ENCODE measurements at places on chromosomes 3 and 15. TPM values are rescaled to one million over a fixed set of nuclear protein-coding genes. Genes with fewer than 3 reads are reported as not detected.

DNA sequence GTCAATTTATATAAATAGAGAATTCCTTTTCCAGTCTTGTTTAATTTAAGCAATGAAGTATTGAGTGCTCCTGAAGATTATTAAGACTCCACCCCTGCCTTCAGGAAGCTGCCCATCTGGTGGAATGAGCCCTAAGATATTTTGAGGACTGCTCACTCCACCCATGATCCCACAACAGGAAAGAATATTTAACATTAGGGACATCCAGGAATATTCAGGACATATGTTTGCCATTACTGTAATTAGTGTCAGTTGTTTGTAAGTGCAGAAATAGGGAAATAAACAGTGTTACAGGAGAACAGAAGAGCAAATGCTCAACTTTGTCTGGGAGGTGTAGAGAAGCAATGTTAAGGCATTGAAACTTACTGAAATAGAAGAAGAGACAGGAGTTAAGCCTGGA, 375.0 kb downstream of the ROBO2 start:
- H3K4me1 ChIP-seq: no peaks in the 10 kb centered on the region
- no peaks in the 10 kb centered on the region for H3K27me3 ChIP-seq
- no peaks in the 10 kb centered on the region for H3K36me3 ChIP-seq

DNA sequence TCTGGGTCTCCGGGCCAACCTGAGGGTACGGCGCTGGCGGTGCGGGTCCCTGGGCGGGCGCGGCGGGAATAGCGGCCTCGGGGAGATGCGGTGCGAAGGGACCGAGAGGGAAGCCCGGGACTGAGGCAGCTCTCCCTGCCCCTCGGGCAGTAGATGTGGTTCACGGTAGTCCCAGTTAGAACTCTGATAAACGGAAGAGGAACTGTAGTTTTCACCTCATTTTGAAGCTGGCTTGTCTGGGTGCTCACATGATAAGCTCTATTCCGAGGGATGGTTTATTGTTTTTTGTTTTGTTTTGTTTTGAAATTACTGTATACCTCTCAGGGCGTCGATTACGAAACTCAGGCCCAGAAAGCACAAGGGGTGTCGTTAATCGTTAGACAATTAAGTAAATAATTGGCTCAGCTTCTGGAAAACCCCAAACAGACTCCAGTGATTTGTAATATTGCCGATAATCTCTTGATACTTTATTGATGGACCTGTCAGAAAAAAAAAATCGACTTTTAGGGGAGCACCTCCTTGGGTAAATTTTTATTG, 413 bp downstream of the NUSAP1 start:
- no peaks in the 10 kb centered on the region for H3K36me3 ChIP-seq
- H3K4me1 ChIP-seq: peaks cover 29% of the 10 kb centered on the region
- DNase-seq: no peak
- peak overlapping the region; percentile 100 for H3K4me3 ChIP-seq

DNA sequence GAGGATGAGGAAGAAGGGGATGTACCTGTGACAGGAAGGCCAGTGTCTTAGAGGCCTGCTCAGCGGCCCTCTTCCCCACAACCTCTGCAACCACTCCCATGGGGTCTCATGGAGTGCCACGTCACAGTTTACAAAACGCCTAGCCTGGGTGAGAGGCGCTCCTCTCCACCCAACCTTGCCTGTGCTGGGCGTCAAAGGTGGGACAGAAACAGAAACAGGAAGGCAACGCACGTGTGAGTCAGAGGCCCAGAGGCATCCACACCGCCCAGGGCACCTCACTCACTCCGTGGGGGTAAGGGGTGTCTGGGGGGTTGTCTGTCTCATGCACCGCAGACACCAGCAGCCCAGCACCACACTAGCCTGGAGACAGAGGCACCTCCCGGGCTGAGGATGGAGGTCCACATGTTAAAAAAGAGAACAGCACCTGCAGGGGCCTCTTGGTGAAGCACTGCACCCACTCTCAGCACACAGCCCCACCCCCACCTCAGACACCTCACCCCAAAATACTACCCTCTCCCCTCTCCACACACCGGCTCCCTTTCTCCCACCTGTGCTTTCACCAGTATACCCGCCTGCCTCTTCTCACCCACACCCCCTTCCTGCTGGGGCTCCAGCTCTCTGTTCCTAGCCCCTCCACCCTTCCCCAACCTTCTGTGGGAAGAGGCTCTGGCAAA, 4.7 kb upstream of the CALML4 start:
- DNase-seq: no peak
- peaks cover 5% of the 10 kb centered on the region for H3K4me1 ChIP-seq
- peaks cover 2% of the 10 kb centered on the region for H3K27me3 ChIP-seq
- peak overlapping the region; percentile 61 for H3K27ac ChIP-seq

DNA sequence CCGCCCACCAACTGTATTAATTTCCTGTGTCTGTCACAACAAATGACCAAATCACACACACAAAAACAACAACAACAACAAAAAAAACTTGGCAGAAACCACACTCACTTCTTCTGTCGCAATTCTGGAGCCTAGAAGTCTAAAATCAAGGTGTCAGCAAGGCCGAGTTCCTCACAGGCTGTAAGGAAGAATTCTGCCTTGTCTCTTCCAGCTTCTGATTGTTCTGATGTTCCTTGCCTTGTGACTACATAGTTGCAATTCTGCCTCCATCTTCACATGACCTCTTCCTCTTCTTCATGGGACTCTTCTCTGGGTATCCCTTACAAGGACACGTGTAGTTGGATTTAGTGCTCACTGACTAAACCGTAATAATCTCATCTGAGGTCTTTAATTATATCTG, 61.4 kb downstream of the IL12A start:
- no peak for DNase-seq
- no peak overlapping the region for H3K4me3 ChIP-seq
- H3K4me1 ChIP-seq: no peaks in the 10 kb centered on the region
- H3K27me3 ChIP-seq: no peaks in the 10 kb centered on the region

DNA sequence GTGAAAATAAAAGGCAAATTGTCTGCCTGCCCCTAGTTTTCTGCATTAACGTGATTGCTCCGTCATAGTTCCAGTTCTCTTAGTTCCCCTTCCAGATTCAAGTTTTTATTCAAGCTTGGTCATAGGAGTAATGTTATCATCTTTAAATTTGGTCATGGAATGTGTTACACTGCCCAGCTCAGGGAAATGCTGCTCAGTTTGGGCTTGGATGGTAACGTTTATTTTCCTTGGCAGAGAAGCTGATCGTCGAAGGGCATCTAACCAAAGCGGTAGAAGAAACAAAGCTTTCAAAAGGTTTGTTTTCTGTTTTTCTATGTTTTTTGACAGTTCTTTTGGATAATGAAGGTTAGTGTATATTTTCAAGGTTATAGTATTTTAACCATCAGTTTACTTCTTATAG, 118.4 kb upstream of the FLNB start:
- no peak overlapping the region for H3K27ac ChIP-seq

GRCh38 chr3:55571216-55571813, 84.2 kb upstream of the WNT5A start:
- H3K36me3 ChIP-seq: no peaks in the 10 kb centered on the region
- no peak overlapping the region for H3K4me3 ChIP-seq
- no peaks in the 10 kb centered on the region for H3K4me1 ChIP-seq
- no peak for DNase-seq
- H3K27me3 ChIP-seq: no peaks in the 10 kb centered on the region
- H3K27ac ChIP-seq: no peak overlapping the region

DNA sequence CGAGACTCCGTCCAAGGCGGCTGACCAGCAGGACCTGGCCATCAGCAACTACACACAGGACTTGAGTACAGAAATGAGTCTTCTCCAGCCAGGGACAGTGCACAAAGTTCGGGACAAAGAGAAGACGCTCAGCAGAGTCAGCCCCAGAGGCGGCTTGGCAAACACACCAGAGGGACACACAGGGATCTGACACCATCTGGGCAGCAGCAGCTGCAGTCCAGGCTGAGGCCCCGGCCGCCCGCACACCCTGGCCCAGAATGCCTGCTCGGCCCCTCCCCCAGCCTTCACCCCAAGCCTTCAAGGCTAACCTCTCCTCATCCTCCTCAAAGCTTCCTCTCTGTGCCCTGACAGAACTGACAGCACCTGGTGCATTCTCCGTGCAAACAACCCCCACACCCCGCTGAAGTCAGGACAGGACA, 61.1 kb downstream of the XXYLT1 start:
- no peaks in the 10 kb centered on the region for H3K36me3 ChIP-seq
- H3K4me3 ChIP-seq: no peak overlapping the region
- peaks cover 1% of the 10 kb centered on the region for H3K27me3 ChIP-seq
- DNase-seq: no peak
- H3K27ac ChIP-seq: no peak overlapping the region

DNA sequence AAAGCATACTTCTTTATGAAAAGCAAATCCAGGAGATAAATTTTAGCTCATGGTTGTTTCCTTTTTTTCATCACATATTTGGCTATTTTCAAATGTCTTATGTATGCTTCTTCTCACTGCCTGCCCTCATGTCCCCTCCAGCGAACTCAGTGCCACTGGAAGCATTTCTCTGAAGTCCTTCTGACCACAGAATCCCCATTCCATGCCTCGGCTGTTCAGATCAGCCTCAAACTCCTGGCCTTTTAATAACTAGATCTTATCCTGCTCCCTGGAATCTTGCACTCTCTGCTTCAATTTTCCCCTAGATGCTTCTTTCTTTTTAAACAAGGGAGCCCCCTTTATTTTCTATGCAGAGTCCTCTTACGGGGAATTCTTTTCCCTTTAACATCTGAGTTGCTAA, 10.1 kb downstream of the ETV5 start:
- H3K27ac ChIP-seq: no peak overlapping the region
- peaks cover 33% of the 10 kb centered on the region for H3K27me3 ChIP-seq
- no peak overlapping the region for H3K4me3 ChIP-seq
- H3K4me1 ChIP-seq: no peaks in the 10 kb centered on the region
- DNase-seq: no peak
- H3K36me3 ChIP-seq: no peaks in the 10 kb centered on the region

DNA sequence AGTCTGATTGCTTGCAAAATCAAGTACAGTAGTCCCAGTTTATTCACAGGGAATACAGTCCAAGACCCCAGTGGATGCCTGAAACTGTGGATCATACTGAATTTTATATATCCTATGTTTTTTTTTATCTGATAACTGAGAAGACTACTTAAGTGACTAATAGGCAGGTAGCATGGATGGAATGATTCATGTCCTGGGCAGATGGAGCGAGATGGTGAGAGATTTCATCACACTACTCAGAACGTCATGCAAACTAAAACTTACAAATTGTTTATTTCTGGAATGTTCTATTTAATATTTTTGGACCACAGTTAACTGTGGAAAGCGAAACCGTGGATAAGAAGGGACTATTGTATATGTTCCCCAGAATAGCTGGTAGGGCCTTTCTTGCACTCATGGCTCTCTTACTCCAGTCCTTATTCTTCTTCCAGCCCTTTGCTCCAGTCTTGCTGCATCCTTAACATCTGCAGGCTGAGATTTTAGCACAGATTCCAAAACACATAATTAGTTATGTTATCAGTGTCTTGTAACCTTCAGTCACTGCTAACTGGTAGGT, 290.0 kb downstream of the ADAMTSL3 start:
- H3K27me3 ChIP-seq: peaks cover 2% of the 10 kb centered on the region
- DNase-seq: no peak
- no peak overlapping the region for H3K4me3 ChIP-seq
- H3K27ac ChIP-seq: no peak overlapping the region

DNA sequence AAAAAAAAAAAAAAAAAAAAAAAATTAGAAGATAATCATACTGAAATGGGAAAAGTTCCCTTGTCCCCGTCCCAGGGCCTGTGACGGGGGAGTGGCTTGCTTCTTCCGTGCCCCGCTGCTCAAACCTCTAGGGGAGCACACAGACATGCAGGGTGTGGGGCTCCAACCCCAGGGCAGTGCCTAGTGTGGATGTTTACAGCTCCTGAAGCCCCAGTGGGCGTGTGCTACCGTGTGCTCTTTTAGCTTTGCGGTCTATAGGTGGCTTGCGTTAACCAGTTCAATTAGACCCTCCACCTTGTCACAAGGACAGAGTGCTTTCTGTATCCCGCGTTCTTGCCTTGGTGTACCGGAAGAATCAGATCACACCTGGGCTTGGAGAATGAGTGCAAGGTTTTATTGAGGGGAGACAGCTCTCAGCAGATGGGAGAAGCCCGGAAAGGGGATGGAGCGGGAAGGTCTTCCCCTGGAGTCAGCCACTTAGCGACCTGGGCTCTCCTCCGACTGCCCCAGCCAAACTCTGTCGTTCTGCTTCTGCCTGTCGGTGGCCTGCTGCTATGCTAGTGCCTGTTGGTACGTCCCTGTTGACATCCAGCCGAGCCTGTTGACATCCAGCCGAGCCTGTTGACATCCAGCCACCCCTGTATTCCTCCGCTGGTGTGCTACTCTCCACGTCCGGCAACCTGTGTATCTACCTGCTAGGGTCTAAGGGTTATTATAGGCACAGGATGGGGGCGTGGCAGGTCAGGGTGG, 569.8 kb downstream of the VGLL3 start:
- no peak overlapping the region for H3K4me3 ChIP-seq
- no peaks in the 10 kb centered on the region for H3K36me3 ChIP-seq
- no peaks in the 10 kb centered on the region for H3K4me1 ChIP-seq
- DNase-seq: no peak
- no peak overlapping the region for H3K27ac ChIP-seq

DNA sequence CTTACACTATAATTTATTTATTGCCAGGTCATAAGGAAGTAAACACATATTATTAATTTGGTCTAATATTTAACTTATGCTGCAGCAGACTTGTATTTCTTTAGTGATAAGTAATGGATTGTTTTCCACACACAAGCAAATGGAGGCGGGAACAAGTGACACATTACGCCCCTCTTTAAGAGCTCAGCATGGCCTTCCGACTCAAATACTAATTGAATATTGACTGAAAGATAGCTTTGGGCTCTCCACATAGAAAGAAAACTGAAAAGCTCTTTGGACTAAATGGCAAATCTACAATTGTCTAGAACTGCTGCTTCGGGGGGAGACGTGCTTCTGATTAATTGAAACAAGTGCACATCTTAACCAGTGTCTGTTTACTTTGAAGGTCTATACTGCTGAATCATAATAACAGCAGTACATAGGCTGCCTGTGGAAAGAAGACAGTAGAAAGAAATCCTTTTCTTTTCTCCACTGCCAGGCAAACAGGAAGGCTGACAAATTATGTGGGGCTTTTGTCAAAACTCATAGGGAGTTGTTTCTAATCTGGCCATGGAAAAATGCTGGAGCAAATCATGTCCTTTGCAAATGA, 15.9 kb downstream of the CADPS start:
- no peak for DNase-seq
- no peaks in the 10 kb centered on the region for H3K27me3 ChIP-seq
- H3K36me3 ChIP-seq: no peaks in the 10 kb centered on the region

- H3K27me3 ChIP-seq: peaks cover 3% of the 10 kb centered on the region
- no peaks in the 10 kb centered on the region for H3K36me3 ChIP-seq
- DNase-seq: no peak
- H3K27ac ChIP-seq: no peak overlapping the region
- no peak overlapping the region for H3K4me3 ChIP-seq
Observed at GRCh38 chr3:115862849-115863248, 239.5 kb downstream of the GAP43 start.

GRCh38 chr3:4855676-4856075, 123.6 kb upstream of the BHLHE40 start:
- H3K27ac ChIP-seq: peak overlapping the region; percentile 30
- no peak for DNase-seq
- H3K4me1 ChIP-seq: peaks cover 60% of the 10 kb centered on the region
- H3K4me3 ChIP-seq: no peak overlapping the region

The RTP1 gene
- polyA plus RNA-seq: not detected

The SEMA3F gene
- not detected for polyA plus RNA-seq

The ACAN gene
- polyA plus RNA-seq: not detected

The ANKRD34C gene
- not detected for polyA plus RNA-seq

The XPC gene
- polyA plus RNA-seq: 22.6 TPM

The ARIH1 gene
- polyA plus RNA-seq: 8.0 TPM

The BFSP2 gene
- not detected for polyA plus RNA-seq

The FBXO45 gene
- 6.6 TPM for polyA plus RNA-seq

Data from immature natural killer cell (primary cell).